NCI-H1417 treated with DMSO at 0.1 percent for 48 hours (cell line): ENCODE measurements at places on chromosomes 16 and 17.

- no peak for DNase-seq
These were observed 54.0 kb upstream of the GNAO1 start for GRCh38 chr16:56137269-56137668.

DNA sequence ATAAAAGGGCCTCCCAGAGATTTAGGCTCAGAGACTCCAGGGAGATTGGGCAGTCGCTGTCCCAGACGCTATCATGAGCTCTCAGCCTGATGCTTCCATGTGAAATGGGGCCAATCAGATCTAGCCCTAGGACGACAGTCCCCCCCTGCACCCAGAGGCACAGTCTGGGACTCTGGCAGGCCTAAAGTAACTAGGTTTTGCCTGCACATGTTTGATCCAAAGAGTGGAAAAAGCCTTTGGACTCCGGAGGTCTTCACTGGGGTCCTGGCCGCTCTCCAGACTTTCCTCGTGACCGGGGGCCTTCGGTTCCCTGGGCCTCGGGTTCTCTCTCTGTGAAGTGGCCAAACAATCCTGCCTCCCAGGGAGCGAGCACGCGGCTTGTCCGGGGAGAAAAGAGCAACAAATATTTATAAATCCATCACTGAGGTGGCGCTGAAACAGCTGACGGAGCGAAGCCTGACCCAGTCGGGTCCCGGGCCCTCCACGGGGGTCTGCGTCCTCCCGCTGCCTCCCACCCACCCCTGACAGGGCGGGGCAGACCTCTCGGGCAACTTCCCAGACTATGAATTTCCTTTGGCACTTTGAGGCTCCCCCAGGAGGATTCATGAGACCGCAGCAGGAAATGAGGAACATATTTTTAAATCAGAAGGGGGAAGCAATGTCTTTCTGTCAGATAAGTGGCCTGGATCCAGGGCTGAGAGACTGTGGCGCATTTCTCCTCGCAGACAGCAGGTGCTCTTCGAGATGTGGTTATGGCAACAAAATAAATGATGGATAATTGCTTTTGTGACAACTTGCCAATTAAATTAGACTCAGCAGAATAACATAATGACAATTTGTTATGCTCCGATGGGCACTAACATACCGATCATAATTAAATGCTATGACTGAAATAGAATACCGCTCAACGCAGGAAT is 38.9 kb downstream of the MRPS23 start:
- peak; percentile 97 for DNase-seq

GRCh38 chr17:34706029-34706428 is 126.6 kb downstream of the TMEM132E start:
- DNase-seq = no peak

DNA sequence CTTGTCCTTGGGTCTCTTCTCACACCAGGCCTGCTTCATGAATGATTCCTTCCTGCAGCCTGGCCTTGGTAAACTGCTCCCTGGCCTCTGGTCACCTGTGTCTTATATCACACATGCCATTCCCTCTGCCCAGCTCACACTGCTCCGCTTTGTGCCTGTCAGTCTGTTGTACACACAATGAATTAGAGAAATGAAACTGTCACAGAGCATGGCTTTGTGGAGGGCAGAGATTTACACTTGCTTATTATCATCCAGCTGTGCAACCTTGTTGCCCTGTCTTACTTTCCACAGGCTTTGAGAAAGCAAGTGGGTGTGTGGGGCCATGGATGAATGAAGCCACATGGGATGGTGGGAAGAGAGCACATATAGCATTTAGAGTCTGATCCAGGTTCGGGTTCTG is 22.4 kb downstream of the ALDH3A2 start:
- no peak for DNase-seq

DNA sequence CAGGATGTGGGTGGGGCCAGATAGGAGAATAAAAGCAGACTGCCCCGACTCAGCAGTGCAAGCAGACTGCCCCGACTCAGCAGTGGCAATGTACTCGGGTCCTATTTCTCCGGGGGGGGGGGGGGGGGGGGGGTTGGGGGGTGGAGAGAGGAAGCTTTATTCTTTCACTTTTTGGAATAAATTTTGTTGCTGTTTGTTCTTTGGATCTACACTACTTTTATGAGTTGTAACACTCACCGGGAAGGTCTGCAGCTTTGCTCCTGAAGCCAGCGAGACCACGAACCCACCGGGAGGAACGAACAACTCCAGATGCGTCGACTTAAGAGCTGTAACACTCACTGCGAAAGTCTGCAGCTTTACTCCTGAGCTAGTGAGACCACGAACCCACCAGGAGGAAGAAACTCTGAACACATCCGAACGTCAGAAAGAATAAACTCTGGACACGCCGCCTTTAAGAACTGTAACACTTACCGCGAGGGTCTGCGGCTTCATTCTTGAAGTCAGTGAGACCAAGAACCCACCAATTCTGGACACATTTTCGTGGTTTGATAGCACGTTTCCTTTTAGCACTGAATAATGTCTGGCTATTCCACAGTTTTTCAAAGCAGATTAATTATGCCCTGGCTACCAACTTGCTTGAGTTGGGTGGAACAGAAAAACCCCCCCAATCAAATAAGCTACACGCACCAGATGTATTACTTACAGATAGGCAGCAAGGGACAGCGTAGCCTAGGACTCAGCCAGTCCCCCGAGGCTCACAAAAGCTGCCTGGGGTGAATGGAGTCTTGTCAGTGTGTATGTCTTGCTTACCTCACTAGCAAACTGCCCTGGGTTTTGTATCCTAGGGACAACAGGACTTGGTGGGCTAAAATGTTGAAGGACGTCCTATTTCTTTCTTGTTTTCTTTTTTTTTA is 11.9 kb downstream of the FZD2 start:
- DNase-seq = no peak

GRCh38 chr16:26649381-26650045 is 417.2 kb upstream of the C16orf82 start:
- DNase-seq = no peak

DNA sequence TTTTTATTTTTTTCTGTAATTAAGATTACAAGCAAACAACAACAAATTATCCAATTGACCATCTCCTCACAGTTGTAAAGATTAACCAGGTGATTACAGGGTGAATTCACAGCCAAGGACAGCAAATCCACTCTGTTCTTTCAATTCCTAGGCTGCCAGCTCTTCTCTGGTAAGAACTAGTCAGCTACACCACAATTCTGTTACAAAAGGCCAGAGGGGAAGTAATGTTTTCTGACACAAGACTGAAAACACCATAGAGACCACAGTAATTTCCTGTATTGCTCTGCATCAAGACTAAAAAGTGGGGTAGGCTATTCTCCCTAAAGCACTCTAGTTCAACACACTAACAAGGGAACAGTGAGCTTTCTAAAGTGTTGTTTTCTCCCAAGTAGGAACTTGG is 10.6 kb downstream of the CA10 start:
- no peak for DNase-seq

DNA sequence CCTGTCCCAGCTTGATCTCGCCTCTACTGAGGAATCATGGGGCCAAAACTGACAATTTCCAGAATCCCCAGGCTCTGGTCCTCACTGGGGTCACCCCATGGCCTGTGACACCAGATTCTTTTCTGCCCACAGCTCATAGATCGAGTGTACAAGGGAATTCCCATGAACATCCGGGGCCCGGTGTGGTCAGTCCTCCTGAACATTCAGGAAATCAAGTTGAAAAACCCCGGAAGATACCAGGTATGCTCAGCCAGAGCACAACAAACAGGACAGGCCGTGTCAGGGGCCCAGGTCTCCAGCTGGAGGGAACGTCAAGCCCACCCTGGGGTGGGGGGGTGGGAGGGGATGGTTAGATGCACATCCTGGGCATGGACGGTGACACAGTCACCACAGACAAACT is 17.5 kb downstream of the USP6 start:
- no peak for DNase-seq

DNA sequence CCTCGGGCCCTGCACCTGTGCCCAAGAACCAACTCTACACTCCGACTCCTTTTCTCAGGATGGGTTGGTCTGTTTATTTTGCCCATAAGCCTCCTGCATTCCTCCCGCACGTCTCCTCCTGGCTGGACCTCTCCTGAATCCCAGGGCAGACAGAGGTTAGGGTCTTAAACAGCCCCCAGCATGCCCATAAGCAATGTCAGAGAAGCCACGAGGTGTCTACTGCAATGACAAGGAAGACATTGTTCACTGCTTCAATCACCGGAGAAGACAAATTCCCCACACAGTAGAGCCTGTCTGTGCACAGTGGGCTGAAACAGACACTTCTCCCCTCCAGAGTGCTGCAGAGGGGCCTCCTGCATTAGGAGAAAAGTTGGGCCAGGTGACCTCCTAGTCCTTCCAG is 230.6 kb upstream of the RPL38 start:
- no peak for DNase-seq

DNA sequence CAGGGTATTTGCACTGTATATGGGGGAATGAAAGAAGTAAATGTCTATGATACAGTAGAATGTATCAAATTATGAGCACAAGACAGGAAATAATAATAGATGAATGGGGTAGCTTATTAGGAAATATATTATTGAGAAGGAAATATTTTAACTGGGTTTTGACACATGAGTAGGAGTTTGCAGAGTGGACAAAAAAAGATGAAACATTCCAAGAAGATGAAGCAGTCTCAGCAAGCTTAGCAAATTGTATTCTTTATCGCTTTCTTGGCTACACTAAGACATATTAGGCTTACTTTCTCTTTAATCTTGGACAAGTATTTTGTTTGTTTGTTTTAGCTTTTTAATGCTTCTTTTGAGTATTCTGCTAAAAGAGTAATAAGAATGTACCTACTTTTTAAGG is 1.3 kb upstream of the KRTAP4-9 start:
- no peak for DNase-seq

DNA sequence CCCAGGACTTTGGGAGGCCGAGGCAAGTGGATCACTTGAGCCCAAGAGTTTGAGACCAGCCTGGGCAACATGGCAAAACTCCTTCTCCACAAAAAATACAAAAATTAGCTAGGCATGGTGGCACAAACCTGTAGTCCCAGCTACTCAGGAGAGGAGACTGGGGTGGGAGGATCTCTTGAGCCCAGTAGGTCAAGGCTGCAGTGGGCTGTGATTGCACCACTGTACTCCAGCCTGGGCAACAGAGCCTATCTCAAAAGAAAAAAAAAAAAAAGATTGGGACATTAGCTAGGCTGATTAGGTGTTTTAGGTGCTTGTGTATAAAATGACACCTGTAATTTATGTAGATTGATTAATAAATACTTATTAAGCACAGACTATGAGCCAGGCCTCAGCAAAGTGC is 10.1 kb downstream of the GFOD2 start:
- DNase-seq = no peak

DNA sequence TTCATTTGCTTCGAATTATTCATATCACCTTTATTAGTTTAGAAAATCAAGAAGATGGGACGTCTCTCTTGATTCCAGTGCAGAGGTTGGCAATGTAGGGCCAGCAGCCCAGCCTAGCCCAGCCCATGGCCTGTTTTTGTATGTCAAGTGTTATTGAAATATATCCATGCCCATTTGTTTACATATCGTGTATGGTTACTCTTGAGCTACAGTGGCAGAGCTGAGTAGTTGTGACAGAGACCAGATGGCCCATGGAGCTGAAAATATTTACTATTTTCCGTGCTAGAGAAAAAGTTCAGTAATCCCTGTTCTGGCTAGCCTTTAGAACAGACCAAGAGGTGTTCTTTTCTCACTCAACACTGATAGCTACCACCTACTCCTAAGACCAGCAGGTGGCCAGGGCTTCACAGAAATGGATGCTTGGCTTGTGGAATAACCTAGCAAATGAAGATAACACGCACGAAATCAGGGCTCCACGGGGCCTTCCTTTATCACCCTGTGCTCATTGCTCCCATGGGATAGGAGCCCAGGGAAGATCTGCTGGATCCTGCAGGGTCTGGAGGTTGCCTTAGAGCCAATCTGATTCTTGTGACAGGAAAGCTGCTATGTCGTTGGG is 123.2 kb upstream of the ANKFN1 start:
- no peak for DNase-seq

DNA sequence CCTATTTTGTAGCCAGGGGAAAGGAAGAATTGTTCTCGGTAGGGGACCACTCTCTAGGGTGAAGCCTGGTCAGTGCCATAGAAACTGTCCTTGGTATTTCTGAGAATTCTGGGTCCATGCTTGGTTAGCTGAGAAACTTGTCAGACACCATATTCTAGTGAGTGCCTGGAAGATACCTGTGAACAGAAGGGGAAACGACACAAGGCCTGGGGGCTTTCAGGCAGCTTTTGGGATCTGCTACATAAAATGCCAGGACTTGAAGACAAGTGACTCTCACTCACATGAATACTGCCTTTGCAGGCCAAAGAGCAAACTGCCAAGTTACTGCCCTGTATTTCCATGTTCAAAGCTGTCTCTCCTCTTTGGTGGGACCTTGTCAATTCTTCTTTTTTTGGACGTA is 18.3 kb downstream of the ODF4 start:
- no peak for DNase-seq

DNA sequence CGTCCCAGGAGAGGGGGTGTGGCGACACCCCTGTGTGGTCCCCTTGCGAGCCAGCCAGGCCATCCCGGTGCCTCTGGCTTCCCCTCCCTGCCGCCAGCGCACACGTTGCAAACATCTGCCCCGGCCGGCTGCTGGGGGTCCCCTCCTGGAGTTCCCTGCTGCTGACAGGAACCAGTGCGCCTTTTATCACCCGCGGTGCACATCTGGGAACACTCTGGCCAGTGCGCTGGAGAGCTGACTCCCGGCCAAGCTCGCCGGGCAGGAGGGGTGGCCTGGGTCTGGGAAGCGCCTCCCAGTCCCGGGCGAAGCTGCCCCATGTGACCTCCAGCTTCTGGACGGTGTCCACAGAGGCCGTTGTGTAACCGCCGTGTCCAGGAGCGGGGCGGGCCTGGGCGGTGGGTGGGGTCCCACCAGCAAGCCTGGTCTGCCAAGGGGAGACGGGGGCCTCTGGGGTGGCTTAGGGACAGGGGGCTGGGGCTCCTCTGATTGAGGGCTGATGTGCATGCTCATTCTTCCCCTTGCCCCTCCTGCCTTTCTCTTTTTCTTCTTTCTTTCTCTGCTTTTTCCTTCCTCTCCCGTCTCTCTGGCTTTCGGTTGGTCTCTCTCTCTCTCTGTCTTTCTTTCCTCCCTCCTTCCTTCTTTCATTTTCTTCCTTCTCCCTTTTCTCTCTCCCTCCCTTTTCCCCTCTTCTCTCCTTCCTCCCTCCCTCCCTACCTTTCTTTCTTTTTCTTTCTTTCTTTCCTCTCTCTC is 25.2 kb upstream of the CIBAR2 start:
- DNase-seq = no peak

DNA sequence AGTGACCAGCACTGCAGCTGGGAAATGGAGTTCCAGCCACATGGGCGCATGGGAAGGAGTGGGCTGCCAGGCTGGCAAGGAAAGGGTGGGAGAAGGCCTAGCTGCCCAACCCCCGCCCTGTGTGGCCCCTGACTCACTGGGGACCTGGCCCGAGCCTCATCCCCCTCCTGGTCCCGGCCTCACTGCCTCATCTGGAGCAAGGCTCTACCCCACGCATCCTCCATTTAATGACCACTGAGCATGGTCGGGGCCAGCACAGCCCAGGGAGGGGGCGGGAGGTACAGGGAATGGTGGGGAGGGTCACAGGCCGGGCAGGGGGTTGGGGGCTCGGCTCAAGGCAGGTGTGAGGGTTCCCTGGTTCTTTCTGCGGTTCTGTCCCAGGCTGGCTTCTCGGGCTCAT is 16.1 kb downstream of the SPNS2 start:
- no peak for DNase-seq
